Cardiac ventricle fibroblast (primary cell): ENCODE measurements at places on chromosomes 4 and X. TPM values are rescaled to one million over a fixed set of nuclear protein-coding genes. Genes with fewer than 3 reads are reported as not detected.

PABPC1L2A gene
- not detected in 2 replicates for total RNA-seq

SHROOM2 gene
- total RNA-seq = 0.49 and 0.75 TPM in 2 replicates

VBP1 gene
- total RNA-seq = 25.9 and 31.3 TPM in 2 replicates

PABPC1L2B gene
- not detected in 2 replicates for total RNA-seq

CFAP99 gene
- not detected in 2 replicates for total RNA-seq

CFI gene
- total RNA-seq = 21.2 and 23.8 TPM in 2 replicates

ARX gene
- not detected in 2 replicates for total RNA-seq

IQCM gene
- total RNA-seq = not detected in 2 replicates

CCNA2 gene
- 3.0 and 6.1 TPM in 2 replicates for total RNA-seq

SMIM31 gene
- total RNA-seq = not detected in 2 replicates

USP46 gene
- 7.2 and 8.9 TPM in 2 replicates for total RNA-seq

JADE3 gene
- total RNA-seq = 3.1 and 5.9 TPM in 2 replicates

VCX2 gene
- total RNA-seq = not detected in 2 replicates

MANBA gene
- total RNA-seq = 31.8 and 34.8 TPM in 2 replicates

CT45A5 gene
- not detected in 2 replicates for total RNA-seq

GPR143 gene
- total RNA-seq = not detected in 2 replicates

PASD1 gene
- not detected in 2 replicates for total RNA-seq

GUCY1A1 gene
- total RNA-seq = 8.5 and 10.3 TPM in 2 replicates

CLOCK gene
- 9.0 and 11.7 TPM in 2 replicates for total RNA-seq

WDR17 gene
- total RNA-seq = under 0.01 and 0.06 TPM in 2 replicates

CLDN22 gene
- not detected in 2 replicates for total RNA-seq

SULT1B1 gene
- 0.05 TPM in 1 of 2 replicates, not detected in the other for total RNA-seq

ALB gene
- total RNA-seq = not detected in 2 replicates

SORCS2 gene
- total RNA-seq = 0.49 and 3.0 TPM in 2 replicates

SLC49A3 gene
- total RNA-seq = 9.0 and 11.0 TPM in 2 replicates

RNF128 gene
- total RNA-seq = not detected in 2 replicates

WDFY3 gene
- total RNA-seq = 44.4 and 56.8 TPM in 2 replicates

SERTM2 gene
- not detected in 2 replicates for total RNA-seq

COL4A5 gene
- total RNA-seq = 39.7 and 40.9 TPM in 2 replicates

FGF16 gene
- 0.05 TPM in 1 of 2 replicates, not detected in the other for total RNA-seq

GPC3 gene
- 2.8 and 3.9 TPM in 2 replicates for total RNA-seq

PAGE2B gene
- total RNA-seq = not detected in 2 replicates

APLN gene
- 29.8 and 35.0 TPM in 2 replicates for total RNA-seq

TMEM35A gene
- 0.73 and 1.4 TPM in 2 replicates for total RNA-seq

MAPK10 gene
- 38.9 and 43.7 TPM in 2 replicates for total RNA-seq

C1QTNF7 gene
- 0.44 and 1.9 TPM in 2 replicates for total RNA-seq

ZIC3 gene
- total RNA-seq = not detected in 2 replicates

LRIT3 gene
- not detected in 2 replicates for total RNA-seq

NR0B1 gene
- total RNA-seq = 1.1 and 1.7 TPM in 2 replicates

UGT8 gene
- not detected in 2 replicates for total RNA-seq

BBS12 gene
- 3.3 and 4.5 TPM in 2 replicates for total RNA-seq

SLC25A31 gene
- not detected in 2 replicates for total RNA-seq

SSX2 gene
- not detected in 2 replicates for total RNA-seq

RAB40A gene
- total RNA-seq = 0.64 and 1.1 TPM in 2 replicates

NDST3 gene
- total RNA-seq = not detected in 2 replicates
